ENCODE measurements at places on chromosomes 11 and 22. TPM values are rescaled to one million over a fixed set of nuclear protein-coding genes. Genes with fewer than 3 reads are reported as not detected.
A peak's percentile ranks its signal among the peaks of the same experiment; 100 is the strongest.

- no peak for DNase-seq
These were observed 1470.5 kb downstream of the BRD1 start for GRCh38 chr22:48357196-48357595.

DNA sequence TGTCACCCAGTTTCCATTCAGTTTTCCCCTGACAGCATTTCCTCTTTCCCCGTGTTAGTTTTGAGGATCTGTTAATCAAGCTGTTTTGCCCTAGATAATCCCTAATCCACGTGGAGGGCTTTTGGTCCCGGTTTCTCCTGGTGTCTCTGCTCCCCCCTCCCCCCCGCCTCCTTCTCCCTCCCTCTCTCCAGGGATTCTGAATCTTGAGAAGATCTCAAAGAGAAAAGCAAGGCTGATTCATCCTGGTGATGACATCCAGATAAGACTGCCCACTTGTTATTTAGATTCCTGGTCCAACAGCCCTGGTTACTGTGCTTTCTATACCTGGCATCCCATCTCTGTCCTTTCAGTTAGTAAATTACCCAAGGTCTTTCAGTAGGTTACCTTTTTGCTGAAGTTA, 59.4 kb downstream of the KCNA4 start:
- DNase-seq, result no peak

DNA sequence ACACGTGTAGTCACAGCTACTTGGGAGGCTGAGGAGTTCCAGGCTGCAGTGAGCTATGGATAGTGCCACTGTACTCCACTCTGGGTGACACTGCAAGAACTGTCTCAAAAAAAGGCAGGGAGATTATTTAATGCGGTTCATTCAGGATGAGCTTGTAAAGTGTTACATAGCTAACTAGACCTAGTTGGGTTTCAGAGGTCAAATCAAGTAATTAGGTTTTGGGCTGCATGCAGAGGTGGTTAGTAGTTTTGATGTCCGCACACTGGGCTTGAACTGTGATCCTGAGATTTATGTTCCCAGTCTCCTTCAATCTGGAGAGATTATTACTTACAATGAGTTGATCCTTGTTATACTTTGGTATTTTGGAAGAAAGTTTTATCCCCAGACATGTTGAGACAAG, 2.1 kb upstream of the RBM4 start:
- no peak for DNase-seq

GRCh38 chr11:72235351-72236057, 8.5 kb downstream of the PHOX2A start:
- peak; percentile 12 for DNase-seq

- no peak for DNase-seq
These were observed 2.9 kb downstream of the IFITM5 start for GRCh38 chr11:296171-297050.

DNA sequence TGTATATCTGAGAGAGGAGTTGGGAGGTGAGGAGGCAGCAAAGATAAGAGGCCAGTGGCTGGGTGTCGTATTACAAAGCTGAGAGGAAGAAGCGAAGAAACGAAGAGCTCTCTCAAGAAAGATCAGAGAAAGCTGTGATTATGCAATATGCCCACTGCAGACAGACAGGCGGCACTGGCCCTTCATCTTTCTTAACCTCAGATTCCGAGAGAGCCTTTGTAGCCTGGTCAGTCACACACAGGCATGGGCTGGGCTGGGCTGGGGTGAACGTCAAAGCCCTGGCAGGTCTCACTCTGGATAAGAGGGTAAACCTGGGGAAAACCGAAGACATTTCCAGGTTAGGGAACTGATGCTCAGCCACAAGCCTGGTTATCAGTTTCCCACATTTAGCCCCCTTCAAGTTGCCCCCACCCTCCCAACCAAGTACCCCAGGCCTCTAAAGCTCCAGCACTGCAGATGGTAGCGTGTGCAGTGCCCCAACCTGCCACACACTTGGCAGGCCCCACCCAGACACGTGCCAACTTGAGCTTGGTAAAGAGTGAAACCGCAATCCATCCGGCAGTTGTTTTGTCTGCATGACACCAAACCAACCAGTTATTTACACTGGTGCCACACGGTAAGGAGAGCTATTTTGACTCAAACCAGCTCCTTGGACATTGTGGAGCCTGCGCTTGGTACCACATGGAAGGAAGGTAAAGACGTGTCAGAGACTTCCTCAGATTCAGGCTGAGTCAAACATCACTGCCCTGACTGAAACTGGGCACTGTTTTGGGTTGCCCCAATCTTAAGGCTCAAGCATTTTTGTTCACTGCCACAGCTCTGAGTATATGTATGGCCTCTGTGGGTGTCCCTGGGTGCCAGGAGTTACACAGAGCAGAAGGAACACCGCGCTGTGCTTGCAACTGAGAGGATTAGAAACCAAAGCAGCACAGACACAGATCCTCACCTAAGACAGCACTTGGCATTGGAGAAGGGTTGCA, 135.9 kb downstream of the FDX1 start:
- DNase-seq, result peak; percentile 25

DNA sequence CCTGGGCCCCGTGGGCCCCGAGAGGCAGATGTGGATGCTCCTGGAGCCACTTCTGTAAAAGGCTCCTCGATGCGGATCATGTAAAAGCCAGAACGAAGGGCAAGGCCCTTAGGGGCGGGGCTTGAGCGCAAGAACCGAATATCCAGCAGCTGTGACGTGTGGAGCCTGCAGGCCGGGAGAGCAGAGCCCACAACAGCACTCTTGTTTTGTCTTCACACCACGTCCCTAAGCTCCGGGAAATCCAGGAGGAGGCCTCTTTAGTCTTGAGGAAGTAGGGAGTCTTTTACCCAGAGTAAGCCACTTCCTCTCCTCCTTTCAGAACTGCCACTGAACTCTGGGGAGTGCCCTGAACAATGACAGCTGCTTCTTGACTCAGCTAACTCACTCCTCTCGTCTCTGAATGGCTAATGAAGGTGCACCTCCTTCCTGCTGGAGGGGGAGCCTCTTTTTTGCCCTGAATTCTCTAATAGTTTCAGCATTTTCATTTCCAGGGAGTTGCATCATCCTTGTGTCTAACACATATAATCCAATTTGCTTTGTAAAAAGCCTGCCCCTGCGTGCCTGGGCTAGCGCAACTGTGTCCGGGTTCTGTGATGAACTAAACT, 12.5 kb downstream of the L3MBTL2 start:
- peak; percentile 69 for DNase-seq

- no peak for DNase-seq
These were observed 5.6 kb upstream of the SMCO4 start for GRCh38 chr11:93548679-93549319.

DNA sequence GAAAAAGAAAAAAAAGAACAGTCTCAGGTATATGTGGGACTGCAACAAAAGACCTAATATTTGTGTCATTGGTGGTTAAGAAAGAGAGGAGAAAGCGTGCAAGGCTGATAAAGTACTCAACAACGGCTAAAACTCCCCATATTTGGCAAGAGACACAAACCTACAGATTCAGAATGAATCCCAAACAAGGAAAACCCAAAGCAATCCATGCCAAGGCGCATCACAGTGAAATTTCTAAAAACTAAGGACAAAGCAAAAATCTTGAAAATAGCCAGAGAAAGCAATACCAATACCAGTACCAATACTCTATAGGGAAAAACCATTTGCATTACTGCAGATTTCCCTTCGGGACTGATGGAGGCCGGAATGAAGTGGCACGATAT, 32.4 kb upstream of the SEPTIN5 start:
- DNase-seq, result no peak

DNA sequence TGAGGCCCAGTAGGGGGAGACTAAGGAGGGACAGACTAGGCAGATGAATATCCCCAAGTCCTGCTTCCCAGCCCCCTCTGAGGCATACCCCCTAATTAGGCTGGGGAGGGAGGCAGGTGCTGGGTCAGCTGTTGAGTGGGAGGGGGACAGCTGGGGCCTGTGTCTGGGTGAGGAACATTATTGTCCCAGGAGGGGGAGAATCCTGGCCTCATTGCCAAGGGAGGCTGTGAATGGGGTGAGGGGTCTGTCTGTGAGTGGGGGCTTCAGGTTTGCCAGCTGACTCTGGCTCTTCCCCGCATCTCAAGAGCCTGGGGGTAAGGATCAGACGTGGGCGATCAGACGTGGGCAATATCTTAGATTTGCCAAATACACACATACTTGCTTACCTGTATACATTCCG, 2.1 kb downstream of the INPPL1 start:
- DNase-seq, result peak; percentile 11

DNA sequence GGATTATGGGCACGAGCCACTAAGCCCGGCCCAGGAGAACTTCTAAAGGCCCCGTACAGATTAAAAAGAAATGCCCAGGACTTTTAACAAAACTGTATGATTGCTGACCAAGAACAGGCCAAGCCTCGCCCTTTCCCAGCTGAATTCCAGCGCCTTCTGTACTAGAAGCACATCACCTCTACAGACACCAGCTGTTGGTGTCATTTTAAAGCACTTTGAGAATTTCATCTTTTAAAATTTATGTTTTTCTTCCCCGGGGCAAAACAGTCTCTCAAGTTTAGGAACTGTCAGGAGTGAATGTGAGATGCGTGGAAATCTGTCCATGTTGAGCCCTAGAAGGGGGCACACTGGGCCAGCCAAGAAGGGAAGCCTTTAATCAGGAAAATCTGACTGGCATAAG, 362.4 kb downstream of the LARGE1 start:
- DNase-seq, result no peak

- DNase-seq, result no peak
These were observed 355.9 kb upstream of the RAG2 start for GRCh38 chr11:36953976-36954375.

DNA sequence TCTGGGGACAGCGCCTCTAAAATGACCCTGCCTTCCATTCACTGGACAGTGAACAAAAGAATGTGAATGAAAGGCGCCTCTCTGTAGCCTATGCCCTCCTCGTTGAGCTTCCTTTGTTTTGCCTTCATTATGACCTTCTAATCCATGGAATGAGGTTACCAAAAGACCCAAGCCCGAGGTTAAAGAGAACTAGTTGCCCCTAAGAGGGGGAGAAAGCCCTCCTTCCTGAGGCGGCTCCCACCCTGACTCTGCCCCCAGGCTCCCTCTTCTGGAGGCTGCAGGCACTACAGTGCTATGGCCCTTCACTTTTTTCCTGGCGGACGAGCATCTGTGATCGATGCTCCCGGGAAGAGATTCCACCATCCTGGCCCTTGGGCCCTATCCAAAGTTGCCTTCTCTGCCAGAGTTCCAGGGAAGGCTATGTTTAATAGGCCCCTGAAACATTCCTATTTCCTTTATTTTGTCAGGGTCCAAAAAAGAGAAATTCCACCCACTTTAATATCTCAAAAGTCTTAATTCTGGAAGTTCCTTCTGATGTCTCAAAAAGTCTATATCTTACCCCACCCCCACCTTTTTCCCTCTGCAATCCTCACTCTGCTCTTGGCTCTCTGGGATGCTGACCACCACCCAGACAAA, 147.3 kb downstream of the FEZ1 start:
- DNase-seq, result peak; percentile 71

DNA sequence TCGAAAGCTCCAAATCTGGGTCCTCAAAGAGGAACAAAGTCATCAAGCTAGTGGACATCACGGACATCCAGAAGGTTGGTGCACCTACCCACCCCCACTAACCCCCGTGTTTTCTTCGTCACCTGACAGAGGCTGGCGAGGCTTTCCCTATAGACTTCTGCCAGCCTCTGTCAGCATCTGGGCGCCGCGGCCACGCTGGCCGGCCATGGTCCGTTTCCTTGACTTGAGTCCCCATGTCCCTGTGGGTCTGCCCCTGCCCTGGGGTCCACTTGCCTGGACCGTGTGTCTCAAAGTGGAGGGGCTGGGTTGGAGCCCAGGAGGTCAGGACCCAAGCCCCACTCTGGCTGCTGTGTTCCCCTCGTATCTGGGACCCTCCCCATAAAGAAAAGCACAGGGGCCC, 55.3 kb downstream of the GRAMD4 start:
- DNase-seq, result no peak

DNA sequence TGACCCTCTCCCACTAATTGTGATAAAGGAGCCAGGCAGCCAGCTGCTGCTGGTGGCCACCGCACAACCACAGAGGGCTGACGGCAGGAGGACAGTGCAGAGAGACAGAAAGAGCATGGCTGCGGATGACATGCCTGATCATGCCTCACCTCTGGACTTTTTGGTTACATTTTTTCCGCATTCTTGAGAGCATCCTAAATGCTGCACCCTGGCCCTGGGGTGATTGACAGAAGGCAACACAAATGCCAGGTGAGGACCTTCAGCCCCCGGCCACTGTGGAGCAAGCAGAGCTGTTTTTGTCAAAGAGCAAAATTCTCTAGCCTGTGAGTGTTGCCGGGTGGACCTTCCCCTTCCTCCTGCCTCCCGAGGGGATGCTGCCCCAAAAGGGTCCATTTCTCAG, 78.5 kb downstream of the RPS6KA4 start:
- no peak for DNase-seq

- DNase-seq, result no peak
These were observed 393.7 kb downstream of the BRD1 start for GRCh38 chr22:49433717-49434611.

DNA sequence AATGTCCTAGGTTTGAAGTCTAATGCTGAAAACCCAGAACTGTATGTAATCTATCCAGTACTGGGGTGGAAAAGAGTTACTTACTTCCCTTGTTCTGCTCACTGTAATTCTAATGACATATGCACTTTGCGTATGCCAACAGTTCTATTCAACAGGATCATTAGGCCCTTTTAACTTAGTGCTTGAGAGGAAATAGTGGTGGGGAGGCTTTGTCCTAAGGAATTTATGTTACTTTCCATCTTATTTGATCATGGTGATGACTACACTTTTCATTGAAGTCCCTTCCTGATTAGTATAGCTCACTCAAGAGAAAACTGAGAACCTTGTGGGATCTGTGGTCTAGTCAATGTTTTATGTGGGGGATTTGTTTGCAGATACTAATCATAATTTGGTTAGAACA, 348.2 kb downstream of the GUCY1A2 start:
- DNase-seq, result no peak

- no peak for DNase-seq
These were observed 1272.8 kb downstream of the LRRC4C start for GRCh38 chr11:40186437-40187263.

- no peak for DNase-seq
These were observed 66.8 kb upstream of the MYOD1 start for GRCh38 chr11:17652556-17652955.

- no peak for DNase-seq
These were observed 45.0 kb downstream of the GRAMD4 start for GRCh38 chr22:46665151-46665695.

DNA sequence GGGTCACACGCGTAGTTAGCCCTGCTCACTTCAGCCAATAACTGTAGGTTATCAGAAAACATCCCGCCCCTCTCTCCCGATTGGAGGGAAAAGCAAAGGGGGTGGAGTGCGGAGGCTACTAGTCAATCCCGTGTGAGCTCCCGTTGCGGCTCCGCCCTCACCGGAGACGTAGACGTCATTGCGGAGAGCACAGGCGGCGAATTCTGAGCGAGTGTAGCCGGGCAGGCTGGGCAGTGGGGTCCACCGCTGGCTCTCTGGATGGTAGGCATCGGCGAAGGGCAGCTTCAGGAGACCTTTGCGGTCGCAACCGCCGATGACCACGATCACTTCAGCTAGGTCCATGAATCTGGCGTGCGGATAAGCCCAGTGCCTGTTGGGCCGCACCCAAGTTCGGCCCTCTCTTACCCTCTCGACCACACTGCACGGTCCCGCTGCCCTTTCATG, 4.7 kb downstream of the KLHL35 start:
- DNase-seq, result peak; percentile 94

The SAA4 gene
- not detected for total RNA-seq

The CASP4 gene
- total RNA-seq, result 16.1 TPM

The WT1 gene
- total RNA-seq, result 189 TPM

The OR9Q2 gene
- total RNA-seq, result 0.16 TPM

The APOC3 gene
- 0.81 TPM for total RNA-seq

The OTOG gene
- total RNA-seq, result 2.9 TPM

The CACNA1I gene
- total RNA-seq, result 2.0 TPM

The KRTAP5-11 gene
- total RNA-seq, result not detected

The NAALAD2 gene
- 89.3 TPM for total RNA-seq

The MYBPC3 gene
- total RNA-seq, result 0.79 TPM

The SLC29A2 gene
- total RNA-seq, result 3.1 TPM

The YPEL4 gene
- 3.4 TPM for total RNA-seq

Data from testis (tissue), 5 donors.